ENCODE measurements at places on chromosomes 3 and 15.

DNA sequence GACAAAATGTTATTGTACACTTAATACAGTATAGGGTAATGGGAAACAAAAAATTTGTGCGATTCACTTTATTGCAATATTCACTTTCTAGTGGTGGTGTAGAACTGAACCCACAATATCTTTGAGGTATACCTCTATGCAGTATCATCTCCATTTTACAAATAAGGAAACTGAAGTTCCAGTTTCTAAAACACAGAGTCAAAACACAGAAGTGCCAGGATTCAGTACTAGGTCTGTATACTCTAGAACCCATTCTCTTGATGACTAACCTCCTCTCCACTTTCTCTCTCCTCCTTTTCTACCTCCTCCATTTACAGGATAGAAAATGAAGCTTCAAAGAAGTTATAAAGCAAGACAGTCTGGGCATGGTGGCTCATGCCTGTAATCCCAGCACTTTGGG is 62.2 kb downstream of the MB21D2 start:
- DNase-seq = no peak

DNA sequence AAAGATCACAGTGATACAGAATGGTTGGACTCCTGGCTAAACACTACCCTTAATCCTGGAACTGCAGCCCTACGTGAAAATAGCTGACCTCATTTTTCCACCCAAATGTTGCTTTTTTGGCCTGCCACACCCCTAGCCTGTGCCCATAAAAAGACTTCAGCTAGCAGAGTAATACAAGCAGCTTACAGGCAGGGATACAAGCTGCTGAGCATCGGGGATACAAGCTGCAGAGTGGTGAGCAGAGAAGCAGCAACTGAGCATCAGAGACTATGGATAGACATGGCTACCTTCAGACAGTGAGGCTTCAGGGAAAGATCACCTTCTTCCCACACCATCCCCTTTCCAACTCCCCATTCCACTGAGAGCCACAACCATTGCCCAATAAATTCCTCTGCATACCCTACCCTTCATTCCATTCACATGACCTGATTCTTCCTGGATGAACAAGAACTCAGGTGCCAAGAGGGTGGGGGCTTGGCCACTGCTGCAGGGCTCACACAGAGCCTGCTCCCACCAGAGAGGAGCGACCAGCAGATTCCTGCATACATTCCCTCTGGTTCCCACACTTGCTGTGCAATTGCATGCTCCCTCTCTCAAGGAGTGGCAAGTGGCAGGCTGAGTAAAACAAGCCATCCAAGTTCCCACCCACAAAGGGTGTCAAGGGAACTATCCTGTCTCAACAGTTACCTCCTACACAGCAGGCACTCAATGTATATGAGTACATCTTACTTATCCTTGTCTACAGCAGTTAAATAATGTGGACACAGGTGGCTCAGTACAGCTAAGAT is 217.5 kb downstream of the ALCAM start:
- no peak for DNase-seq

DNA sequence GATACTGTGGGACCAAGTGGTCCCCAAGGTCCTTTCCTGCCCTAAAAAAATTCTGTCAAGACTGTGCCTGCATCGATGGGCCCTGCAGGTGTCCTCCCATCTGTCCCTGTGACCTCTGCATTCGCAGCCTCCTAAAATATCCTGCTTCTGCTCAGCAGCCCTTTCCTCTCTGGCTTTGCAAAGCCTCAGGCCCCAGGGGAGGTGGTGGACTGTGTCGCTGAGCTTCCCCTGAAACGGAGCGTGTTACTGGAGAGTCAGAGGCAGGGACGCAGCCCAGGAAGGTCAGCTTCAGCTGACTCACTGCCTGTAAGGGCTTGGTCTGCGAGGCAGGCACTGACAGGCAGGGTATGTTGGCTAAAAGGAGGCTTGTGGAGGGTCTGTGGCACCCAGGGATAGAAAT is 110.0 kb downstream of the RAB11A start:
- DNase-seq = no peak

GRCh38 chr15:83324799-83325198 is 40.3 kb upstream of the BNC1 start:
- DNase-seq = no peak

DNA sequence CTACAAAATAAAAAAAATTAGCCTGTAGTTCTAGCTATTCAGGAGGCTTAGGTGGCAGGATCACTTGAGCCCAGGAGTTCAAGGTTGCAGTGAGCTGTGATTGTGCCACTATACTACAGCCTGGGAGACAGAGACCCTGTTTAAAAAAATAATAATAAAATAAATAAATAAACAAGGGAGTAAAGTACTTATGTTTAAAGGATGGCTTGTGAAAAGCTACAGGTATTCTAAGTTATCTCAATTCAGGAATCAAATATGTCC is 74.2 kb downstream of the ANKRD28 start:
- no peak for DNase-seq

DNA sequence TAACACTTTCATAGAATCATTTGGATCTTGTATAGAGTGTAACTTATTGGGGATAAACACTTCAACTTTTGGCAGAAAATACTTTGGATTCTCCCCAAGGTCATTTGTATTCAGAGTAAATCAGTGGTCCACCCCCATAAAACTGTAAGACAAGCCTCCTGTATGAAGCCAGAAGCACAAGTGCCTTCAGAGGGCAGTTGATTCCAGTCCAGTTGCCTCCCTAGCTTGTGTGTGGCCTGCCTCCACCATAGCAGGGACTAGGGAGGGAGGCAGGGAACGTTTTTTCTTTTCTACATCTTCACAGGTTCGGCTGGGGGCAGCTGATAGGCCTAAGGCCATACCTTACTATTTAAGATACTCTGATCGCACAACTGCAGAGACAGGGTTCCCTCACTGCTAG is 11.6 kb downstream of the GORASP1 start:
- no peak for DNase-seq

DNA sequence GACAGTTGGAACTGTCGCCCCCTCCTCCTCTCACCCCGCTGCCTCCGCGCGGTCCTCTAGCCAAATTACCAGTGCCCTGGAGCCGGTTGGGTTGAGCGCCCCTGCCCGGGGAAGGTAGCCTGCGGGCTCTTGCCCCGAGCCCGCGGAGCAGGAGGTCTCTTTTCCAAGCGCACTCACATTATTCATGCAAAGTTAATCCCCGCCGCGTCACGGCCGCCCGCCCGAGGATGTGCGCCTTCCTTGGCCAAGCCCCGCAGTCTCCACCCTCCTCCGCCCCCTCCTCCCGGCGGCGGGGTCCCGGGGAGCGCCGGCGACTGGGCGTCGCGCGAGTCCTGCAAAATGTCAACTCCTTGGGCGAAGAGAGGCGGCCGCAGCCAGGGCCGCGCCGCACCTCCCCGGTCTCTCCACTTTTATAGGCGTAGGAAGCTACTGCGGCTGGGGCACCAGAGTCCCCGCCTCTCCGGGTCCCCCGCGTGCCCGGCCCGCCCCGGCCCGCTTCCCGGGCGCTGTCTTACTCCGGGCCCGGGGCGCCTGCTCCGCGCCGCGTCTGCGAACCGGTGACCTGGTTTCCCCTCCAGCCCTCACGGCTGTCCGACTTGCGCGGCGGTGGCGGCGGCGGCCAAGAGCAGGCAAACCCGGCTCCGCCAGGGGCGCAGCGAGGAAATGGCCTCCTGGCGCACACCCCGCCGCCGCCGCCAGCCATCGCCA is at the start of gene THRB:
TSS of gene THRB (minus strand) at position 233 of the 708 bp plus-strand sequence.
- no peak for DNase-seq

GRCh38 chr3:187978433-187979011 is 175.4 kb upstream of the LPP start:
- no peak for DNase-seq

GRCh38 chr15:101613130-101614000 is 38.8 kb downstream of the TM2D3 start:
- DNase-seq = no peak

- DNase-seq = no peak
Observed at GRCh38 chr3:46500656-46501635, 3.2 kb downstream of the RTP3 start.

DNA sequence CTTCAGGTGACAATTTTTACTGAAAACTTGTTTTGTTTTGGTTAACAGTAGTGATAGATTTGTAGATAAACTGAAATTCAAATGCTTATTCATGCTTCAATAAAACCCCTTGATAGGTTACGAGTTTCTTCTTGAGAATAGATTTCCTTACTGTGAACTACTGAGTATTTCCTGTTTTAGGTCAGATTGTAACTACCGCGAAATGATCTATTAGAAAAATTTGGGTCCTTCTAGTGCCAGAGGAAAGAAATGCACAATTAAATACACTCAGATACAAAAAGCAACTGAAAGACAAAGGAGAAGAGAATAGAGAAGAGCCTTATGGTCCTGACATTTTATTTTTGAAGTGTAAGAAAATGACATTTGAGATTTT is 251.7 kb upstream of the TBL1XR1 start:
- no peak for DNase-seq

- DNase-seq = no peak
Observed at GRCh38 chr3:194105292-194105691, 30.7 kb upstream of the HES1 start.

- no peak for DNase-seq
Observed at GRCh38 chr3:181637056-181637455, 74.7 kb upstream of the SOX2 start.

GRCh38 chr3:122025296-122025695 is 3.2 kb upstream of the ILDR1 start:
- DNase-seq = no peak

DNA sequence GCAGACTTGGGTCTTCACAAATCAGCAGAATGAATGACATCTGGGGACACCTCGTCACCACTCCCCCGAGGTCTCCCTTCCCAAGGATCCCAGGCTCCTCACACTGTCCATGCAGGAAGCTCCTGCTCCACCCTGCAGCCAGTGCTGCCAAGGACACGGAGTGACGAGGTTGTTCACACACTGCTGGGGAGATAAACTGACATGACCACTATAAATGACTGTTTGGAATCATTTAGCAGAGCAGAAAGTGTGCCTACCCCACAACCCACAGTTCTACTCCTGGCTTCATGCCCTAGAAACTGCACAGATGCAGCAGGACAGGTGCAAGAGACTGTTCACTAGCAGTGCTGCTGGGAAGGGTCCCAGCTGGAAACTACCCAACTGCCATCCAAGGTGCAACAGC is 19.7 kb upstream of the PRSS50 start:
- no peak for DNase-seq

DNA sequence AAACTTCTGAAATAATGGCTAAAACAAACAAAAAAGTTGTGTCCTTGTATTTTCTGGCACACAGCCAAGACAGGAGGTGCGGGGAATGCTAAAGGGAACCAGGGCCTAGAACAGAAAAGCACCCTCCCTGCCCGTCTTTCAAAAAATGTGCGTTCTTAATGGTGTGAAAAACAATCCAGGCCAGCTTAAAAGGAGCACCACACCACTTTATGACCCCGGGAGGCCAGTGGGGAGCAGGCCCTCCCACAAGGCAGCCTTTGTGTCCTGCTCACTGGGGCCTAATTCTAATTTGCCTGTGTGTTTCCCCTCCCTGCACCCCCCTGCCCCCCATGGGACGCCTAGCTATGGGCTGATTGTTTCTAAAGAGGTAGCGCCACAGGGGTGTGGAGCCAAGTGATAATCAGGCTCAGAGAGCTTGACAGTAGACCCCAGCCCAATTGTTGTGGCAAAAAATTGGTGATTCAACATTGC is 181.4 kb downstream of the GREM1 start:
- DNase-seq = no peak

DNA sequence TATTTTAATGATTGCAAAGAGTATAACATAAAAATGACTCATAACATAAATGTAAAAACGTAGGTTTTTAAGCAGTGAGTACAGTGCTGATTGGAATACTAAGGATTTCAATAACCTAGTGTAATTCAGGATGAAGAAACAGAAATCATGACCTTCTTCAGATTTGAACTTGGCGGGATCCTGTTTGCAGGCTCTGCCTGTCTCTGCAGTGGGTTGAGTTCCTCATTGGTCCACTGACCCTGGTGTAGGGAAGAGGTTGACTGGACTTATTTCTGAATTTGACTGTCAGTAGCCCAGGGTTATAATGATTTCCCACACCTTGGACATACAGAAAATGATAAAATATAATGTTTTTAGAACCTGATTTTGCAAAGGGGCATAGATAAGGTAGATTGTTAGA is 171.7 kb downstream of the FNDC3B start:
- no peak for DNase-seq

DNA sequence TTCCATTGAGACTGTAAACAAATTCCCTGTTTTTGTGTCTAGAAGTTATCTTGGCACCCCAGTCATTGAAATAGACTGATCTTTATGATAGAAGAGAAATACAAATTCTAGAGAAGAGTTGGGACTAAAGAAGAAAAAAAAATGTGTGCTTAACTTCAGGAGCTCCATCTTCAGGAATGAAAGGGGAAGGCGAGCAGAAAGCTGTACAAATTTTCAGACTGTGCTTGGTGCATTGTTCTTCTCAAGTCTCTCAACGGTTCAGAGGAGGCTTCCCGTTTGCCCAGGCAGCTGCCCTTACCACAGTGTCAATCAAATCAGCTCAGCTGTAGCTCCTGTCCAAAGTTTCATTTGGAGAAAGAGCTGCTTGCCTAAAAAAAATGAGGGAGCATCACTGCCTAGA is 41.7 kb downstream of the OXSM start:
- no peak for DNase-seq

GRCh38 chr3:180417241-180417640 is 184.7 kb upstream of the TTC14 start:
- DNase-seq = no peak

GRCh38 chr3:7275396-7275795 is 414.5 kb downstream of the GRM7 start:
- no peak for DNase-seq

DNA sequence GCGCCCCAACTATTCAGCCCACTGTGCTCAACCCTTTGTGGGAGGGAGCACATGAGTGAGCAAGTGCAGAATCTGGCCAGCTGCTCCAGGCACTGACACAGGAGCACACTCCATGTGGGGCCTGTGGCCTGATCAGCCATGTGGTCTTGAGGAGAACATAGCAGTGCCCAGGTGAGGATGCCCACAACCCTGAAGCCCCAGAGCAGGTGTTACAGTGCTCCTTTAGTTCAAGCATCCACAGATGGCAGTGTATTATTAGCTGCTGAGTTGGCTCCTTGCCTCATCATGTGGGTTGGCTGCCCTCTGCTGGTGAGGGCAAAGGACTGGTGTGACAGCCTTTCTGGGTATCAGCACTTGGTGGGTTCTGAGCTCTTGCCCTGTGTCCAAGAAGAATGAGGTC is 1588.2 kb downstream of the SI start:
- DNase-seq = no peak

- DNase-seq = no peak
Observed at GRCh38 chr3:160103397-160103796, 114.8 kb downstream of the IL12A start.
